Foreskin fibroblast (primary cell): ENCODE measurements at places on chromosomes 5 and 9.

- DNase-seq, result no peak
Observed at GRCh38 chr9:1771094-1771789, 243.9 kb upstream of the SMARCA2 start.

DNA sequence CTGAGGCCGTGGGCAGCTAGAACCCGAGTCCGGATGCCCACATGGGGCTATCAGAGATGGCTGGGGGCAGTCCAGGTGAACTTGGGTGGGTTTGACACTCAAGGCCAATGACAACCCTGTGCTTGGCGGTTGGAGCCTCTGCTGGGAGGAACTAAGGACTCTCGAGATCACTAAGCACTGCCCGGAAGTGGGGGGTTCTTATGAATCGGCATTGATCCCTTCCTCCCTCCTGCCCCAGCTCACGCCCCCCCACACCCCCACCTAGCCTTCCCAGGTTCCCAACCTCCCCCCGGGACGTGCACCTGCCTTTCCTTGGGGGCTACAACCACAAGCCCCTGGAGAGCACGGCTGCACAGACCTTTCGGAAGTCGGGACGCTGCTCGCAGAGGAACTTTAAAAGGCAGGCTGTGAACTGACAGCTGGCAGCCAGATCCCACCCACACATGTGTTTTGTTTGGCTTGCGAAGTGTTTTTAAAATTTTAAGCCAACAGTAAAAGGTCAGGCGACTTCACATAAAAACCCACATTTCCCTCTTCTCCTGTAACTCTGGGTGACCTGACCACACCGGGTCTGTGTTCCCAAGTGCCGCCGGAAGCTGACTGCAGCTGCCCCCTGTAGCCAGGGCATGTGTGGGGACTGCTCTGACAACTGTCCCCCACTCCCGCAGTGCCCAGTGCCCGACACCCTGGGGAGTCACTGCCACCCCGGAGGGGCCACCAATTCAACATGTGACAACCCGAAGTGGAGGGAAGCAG lies 5.1 kb upstream of the RALGDS start:
- no peak for DNase-seq

DNA sequence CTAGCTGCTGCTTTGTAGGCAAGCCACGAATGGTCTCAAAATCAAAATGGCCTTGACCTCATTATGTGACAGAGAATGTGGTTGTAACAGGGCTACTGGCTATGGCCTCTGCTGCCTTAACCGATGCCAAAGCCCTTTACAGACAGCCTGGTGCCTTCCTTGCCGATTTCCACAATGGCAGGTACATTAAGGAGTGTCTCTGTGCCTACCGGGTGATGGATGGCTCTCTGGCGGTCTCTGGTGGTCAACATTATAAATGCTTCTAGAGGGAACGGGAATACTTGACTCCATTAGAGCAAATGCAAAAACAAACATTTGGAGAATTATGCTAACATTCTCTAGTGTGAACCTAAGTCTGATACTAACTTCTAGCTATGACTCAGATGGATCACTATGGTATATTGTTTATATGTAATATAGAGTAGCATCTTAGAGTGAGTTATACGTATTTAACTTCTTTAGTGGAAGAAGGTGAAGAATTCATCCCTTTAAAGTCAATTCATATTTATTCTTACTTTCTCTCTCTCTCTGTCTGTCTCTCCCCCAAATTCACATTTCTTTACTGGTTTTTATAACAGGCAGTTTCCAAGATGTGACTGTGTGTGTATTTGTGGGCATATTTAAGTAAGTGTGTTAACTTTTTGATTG lies 52.5 kb downstream of the RPS23 start:
- DNase-seq, result peak; percentile 37

- peak; percentile 67 for DNase-seq
Observed at GRCh38 chr5:78467752-78468357, 107.4 kb downstream of the SCAMP1 start.

- no peak for DNase-seq
Observed at GRCh38 chr5:167143716-167144115, 1147.7 kb upstream of the WWC1 start.

- DNase-seq, result no peak
Observed at GRCh38 chr9:135817951-135818717, 89.2 kb downstream of the CAMSAP1 start.

DNA sequence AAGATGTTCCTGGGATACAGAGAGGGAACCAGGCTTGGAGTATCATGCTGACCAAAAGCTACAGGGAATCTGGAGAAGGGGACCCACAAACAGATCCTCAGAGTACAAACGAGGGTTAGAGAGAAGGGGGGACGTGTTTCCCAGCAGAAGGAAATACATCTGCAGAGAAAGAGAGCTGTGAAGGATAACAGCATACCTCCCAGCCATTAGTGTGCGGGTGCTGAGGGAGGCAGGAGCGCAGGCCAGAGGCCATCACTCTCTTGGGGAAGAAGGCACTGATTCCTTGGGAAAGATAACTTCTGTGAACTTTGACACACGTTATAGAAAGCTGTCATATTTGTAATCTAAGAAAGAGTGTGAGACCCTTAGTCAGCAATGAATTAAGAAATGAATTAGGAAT lies 96.9 kb downstream of the KCNN2 start:
- DNase-seq, result no peak

- no peak for DNase-seq
Observed at GRCh38 chr9:114591849-114592248, 4.3 kb downstream of the ATP6V1G1 start.

DNA sequence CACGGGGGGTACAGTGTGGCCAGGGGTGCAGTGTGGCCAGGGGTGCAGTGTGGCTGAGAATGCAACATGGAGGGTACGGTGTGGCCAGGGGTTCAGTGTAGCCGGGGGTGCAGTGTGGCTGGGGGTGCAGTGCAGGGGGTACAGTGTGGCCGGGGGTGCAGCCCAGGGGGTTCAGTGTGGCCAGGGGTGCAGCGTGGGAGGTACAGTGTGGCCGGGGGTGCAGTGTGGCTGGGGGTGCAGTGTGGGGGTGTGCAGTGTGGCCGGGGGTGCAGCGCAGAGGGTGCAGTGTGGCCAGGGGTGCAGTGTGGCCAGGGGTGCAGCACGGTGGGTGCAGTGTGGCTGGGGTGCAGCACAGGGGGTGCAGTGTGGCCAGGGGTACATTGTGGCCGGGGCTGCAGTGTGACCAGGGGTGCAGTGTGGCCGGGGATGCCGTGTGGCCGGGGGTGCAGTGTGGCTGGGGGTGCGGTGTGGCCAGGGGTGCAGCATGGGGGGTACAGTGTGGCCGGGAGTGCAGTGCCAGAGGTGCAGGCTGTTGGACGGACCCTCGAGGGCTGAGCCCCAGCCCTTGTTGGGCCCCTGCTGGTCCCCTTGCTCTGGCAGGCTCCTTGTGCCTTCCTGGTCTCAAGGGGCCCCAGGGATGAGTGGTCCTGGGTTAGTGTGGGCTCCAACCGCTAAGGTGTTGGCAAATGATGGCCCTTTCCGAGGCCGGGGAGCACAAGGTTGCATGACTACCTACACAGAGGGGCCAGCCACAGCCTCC lies 17.9 kb downstream of the TPPP start:
- DNase-seq, result no peak

DNA sequence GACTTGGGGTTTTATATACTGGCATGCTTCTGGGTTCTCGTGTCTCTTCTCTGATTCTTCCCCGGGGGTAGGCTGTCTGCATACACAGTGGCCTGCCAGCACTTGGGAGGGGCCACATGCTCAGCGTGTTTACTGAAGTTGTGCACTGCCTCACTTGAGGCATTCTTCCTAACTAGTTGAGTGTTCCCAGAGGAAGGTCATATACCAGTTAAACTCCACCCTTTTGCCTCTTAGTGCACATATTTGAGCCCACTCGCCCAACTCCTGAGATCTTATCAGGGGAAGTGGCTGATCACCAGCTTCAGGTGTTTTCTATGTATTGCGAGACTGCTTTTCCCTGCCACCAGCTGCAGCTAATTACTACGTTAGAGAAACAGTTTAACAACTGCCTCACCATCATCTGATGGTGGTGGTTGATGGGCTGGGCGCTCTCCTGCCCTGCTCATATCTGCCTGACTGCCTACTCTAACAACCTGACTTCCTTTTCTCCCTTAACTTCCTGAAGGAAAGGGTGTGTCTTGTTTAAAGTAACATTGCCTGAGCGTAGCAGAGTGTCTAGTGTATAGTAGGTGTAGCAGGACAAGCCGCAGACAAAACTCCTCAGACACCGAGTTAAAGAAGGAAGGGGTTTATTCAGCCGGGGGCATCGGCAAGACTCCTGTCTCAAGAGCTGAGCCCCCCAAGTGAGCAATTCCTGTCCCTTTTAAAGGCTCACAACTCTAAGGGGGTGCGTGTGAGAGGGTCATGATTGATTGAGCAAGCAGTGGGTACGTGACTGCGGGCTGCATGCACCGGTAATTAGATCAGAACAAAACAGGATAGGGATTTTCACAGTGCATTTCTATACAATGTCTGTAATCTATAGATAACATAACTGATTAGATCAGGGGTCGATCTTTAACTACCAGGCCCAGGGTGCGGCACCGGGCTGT lies 60.1 kb upstream of the CLINT1 start:
- no peak for DNase-seq

GRCh38 chr5:113169720-113170119 lies 193.1 kb downstream of the DCP2 start:
- no peak for DNase-seq

- DNase-seq, result no peak
Observed at GRCh38 chr9:86575825-86576525, 221.8 kb upstream of the TUT7 start.

DNA sequence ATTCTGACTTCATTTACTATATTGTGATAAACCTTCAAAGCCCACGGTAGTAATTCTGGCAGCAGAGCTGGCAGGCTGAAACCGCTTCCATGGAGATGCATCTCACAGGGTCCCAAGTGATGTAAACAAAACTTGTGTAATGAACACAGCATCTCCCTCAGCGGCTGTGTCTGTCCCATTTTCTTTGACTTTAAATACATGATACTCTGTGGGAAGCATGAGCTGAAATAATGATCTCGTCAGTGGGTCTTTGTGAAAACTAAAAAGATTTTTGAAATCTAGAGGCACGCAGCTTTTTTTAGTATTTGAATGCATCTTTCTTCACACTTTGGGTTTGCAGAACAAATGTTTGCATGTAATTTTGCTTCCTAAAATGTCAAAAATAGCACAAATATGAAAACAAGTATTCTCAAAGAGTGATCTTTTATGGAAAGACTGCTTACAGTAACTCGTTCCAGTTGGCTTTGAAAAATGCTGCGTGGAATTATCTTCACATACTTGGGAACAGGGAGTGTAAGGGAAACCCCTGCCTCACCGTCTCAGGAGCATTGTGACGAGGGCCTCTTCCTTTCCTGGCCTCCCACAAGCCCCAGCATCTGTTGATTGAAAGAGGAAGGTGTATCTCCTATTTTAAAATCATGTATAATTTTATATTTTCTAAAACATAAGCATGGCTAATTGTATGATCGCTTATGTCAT lies 18.1 kb upstream of the LPCAT1 start:
- DNase-seq, result no peak

- no peak for DNase-seq
Observed at GRCh38 chr9:13911473-13911872, 402.5 kb downstream of the NFIB start.

GRCh38 chr9:27571011-27571410 lies 2.3 kb downstream of the C9orf72 start:
- DNase-seq, result no peak
